NCI-H1417 (cell line): ENCODE measurements at places on chromosomes 7 and 10.

DNA sequence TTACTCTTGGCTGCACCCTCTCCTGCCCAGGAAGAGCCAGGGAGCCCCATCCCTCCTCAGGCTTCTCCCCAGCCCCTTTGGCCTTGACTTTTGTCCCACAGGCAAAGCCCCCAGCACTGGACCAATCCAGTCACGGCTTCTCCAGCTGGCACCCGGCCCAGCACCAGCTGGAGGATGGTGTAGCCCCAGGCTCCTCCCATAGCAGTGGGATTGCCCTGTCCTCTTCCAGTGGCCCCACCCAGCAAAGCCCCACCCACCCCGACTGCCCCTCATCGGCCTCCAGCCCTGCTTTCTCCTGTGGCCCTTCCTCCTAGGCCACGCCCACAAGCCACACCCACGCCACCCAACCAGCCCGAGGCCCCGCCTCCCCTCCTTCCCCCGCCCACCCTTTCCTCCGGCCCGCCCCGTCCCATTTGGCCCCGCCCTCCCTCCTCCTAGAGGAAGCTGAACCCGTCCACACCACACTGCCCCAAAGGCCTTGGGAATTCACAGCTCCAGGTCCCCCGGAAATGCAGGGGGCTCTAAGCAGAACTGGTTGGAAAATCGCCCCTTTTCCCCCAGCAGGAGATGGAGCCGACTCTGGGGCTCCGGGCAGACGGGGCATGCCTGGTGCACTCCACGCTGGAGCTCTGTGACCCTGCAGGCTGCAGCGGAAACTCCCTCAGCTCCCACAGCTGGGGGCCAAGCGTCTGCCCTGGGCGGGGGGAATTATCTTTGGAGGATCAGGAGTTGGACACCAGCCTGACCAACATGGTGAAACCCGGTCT lies 25.2 kb downstream of the GET4 start:
- peak; percentile 28 for DNase-seq

GRCh38 chr7:149293338-149293737 lies 31.3 kb downstream of the ZNF783 start:
- DNase-seq = no peak

GRCh38 chr7:158291998-158292397 lies 295.6 kb downstream of the PTPRN2 start:
- no peak for DNase-seq

GRCh38 chr10:88004451-88004850 lies 141.0 kb downstream of the PTEN start:
- no peak for DNase-seq

GRCh38 chr7:7114575-7115291 lies 67.6 kb upstream of the C1GALT1 start:
- peak; percentile 77 for DNase-seq

- DNase-seq = no peak
Observed at GRCh38 chr7:137846549-137846826, 286 bp downstream of the DGKI start.

GRCh38 chr7:94391726-94392392 lies 2.8 kb upstream of the COL1A2 start:
- DNase-seq = no peak

GRCh38 chr10:132264306-132264950 lies 43.3 kb downstream of the STK32C start:
- DNase-seq = peak; percentile 55

DNA sequence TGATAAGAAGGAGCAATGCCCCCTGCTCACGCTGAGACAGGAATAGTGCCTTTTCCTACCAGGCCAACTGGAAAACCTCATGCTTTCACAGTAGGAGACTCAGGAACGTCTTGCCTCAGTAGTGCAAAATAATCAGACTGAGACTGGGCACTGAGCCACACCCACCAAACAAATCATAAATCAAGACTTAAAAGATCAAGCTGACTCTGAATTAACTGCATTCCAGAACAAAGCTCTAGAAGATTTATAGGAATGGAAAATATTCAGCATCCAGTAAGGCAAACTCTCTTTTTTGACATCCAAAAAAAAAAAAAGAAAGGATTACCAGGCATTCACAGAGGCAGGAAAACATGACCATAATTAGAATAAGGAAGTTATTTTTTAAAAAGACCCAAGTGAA lies 30.5 kb upstream of the SLC18A3 start:
- no peak for DNase-seq

DNA sequence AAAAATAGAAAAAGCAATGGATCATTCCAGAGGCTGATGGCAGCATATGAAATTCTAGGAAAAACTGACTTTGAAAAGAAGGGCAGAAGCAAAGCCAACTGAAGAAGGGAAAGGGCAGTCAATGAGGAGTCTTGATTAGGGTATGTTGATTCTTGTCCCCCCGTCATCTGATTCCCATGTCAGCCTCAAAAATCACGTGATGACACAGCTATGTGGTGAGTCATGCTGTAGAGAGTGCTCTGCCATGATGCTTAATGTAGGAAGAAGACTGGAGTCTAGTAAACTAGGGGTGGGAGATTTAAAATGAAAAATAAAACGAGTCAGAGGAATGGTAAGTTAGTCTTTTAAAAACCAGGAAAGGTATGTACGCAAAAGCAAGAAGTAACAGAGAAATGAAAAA lies 3.9 kb upstream of the POU6F2 start:
- DNase-seq = no peak

DNA sequence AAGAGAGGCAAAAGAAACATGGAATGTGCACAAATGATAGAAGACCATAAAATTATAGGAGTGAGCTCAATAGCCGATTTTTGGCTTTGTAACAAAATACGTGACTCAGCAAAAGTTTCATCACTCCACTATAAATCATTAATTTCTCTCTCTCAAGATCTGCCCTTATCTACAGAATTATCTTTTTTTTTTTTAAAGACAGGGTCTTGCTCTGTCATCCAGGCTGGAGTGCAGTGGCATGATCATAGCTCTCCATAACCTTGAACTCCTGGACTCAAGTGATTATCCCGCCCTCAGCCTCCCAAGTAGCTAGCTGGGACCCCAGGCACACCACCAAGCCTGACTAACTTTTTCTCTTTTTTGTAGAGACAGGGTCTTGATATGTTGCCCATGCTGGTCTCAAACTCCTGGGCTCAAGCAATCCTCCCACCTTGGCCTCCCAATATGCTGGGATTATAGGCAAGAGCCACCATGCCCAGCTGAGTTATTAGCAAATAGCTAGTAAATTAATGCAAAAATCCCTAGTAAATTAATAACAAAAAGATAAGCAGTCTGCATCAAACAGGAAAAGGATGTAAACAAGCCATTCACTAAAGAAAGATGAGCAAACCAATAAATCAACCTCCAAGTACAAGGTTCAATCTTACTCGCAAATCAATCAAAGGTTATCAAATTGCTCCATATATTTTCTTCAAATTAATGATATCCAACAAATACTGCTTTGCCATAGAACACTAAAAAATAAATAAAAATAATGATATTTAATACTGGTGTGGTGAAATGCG lies 450.7 kb downstream of the PARD3 start:
- DNase-seq = no peak

DNA sequence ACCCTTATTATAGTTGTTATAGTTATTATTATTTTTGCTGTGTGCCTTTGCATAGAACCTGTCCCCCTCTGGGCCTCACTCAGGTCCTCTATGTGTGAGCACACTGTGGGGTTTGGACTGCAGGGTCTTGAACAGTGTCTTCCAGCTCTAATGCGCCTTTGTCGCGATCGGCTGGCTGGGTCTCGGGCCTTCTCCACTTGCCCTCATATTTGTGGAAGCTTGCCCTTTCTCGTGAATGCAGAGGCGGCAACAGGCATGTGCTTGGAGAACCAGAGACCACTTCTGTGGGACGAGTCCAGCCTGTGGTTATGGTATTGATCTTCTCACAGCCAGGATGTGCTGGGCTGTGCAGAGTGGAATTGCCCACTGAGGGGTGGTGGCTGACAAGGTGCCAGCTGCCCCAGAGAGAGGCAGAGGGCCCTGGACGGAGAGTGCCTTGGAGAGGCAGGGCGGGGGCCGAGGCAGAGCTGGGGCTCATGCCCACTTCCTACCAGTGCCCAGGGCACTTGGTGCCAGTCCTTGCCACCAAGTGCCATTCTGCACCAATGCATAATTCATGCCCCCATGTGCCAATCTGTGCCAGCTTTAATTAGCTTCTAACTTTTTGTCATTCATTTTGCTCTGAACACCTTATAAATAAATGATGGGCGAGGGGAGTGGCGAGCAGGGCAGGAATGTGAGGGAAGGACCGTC lies 6.8 kb upstream of the CDH23 start:
- no peak for DNase-seq

DNA sequence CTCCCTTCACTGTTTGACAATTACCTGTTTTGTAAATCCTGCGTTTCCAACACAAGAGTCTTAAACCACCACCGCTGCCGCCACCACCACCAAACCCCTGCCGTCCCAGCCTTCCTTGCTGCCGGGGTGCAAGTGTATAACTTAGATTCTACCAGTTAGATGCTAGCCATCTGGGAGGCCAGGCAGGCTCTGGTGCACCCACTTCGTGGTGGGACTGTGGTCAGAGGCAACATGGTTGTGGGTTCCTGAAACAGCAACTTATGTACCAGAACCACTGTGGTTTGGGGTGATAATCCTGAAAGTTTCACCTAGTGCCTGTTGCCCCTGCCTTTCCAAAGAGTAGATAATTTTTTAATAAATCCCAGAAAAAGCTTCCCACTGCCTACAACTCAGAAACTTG lies 510.5 kb downstream of the CCSER2 start:
- no peak for DNase-seq

DNA sequence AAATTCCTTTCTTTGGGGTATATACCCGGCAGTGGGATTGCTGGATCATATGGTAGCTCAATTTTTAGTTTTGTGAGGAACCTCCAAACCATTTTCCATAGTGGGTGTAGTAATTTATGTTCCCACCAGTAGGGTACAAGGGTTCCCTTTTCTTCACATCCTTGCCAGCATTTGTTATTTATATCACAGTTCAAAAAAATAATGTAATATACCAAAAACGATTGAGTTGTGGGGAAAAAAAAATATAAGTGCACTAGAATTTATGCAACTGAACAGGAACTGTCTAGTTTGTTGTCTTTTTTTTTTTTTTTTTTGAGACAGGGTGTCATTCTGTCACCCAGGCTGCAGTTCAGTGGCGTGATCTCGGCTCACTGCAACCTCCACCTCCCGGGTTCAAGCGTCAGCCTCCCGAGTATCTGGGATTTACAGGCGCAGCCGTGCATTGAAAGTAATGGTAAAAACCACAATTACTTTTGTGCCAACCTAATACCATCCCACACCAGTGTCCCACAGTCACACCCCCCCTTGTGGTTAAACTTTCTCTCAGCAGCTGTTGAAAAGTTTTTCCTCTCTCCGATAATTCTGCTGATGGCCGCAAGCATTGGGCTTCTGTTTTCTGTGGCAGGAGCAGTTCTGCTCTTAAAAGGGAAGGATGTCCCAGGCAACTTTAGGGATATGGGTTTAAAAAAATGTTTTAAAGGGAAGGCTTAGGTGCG lies 6.8 kb upstream of the LAT2 start:
- DNase-seq = no peak

DNA sequence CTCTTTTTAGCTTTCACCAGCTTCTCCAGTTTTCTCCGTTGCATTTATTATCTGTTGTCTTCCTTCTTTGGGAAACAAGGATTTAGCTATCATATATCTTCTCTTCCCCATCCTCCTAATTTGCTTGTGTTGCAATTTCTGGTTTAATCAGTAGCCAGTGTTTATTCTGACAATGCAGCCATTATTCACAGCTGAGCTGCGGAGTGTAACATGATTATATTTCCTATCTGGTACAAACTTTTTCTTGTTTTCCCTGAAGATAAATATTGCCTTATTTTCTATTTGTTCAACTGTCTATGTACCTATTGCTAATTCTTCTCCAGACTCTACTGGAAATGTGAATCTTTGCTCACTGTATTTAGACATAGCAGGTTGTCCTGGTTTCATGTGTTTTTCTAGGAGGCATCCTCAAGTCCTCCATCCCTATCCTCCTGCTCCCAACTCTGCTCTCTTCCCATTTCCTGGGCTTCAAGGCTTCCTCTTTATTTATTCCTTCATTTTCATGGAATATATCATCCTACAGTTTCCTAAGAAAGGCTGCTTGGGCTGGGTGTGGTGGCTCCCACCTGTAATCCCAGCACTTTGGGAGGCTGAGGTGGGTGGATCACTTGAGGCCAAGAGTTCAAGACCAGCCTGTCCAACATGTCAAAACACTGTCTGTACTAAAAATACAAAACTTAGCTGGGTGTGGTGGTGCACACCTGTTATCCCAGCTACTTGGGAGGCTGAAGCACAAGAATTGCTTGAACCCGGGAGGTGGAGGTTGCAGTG lies 72.4 kb upstream of the KDM7A start:
- no peak for DNase-seq

DNA sequence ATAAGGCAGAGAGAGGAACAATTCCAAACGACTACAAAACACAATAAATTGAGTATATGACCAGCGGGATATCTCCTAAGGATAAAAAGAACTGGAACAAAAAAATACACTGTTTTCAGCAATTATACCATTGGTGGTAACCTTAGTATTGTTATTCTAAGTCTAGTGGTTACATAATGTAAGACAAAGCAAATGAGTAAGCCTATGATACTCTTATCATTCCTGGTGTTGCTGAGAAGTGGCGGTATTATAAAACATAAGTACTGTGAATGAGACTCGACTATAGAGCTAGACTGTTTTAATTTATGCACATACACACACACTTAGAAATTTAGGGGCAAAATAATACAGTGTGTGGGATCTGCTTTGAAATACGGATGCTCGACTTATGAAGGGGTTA lies 107.7 kb downstream of the NRBF2 start:
- DNase-seq = no peak

DNA sequence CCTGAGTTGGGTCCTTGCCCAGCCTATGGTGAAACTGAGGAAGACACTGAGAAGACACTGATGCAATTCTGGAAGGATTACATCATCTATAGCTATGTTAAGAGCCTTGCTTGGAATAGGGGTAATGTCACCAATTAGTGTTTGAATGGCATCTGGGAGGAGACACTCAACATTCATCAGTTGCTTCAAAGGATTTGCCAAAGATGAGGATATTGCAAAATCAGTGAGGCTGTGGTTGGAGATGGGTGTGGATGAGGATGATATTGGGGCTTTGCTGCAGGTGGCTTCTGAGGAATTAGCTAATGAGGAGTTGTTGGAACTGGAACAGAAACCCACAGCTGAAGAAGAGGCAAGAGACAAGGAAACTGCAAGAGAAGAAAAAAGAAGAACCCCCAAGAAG lies 146.7 kb upstream of the SP4 start:
- no peak for DNase-seq

GRCh38 chr7:74483402-74484336 lies 30.0 kb downstream of the GTF2IRD1 start:
- no peak for DNase-seq

DNA sequence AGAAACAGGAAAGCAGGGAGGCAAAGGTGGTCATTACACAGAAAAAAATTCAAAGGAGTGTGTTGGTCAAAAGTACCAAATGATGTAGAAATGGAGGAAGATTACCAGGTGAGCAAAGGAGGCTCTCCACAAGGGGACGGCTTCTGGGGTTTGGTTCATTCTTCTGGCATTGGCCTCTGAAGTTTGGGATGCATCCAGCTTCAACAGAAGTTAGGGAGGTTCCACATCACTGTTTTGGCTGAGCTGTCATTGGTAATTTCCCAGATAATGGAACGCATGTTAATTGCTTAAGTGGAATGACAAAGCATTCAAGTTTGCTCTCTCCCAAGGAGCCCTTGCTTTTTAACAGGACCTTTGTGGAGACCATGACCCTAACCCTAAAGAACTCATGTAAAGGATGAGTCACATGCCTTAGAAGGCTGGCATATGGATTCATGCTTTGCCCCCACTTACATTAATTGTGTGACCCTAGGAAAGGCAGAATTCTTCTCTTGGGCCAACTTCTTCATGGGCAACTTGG lies 398.6 kb downstream of the GPAM start:
- no peak for DNase-seq
